ENCODE measurements at places on chromosomes 16 and 17. TPM values are rescaled to one million over a fixed set of nuclear protein-coding genes. Genes with fewer than 3 reads are reported as not detected.

GRCh38 chr16:12539185-12539929, 264.3 kb downstream of the CPPED1 start:
- DNase-seq, result no peak

- peak; percentile 69 for DNase-seq
These were observed 19.3 kb upstream of the NXPH3 start for GRCh38 chr17:49556223-49556943.

DNA sequence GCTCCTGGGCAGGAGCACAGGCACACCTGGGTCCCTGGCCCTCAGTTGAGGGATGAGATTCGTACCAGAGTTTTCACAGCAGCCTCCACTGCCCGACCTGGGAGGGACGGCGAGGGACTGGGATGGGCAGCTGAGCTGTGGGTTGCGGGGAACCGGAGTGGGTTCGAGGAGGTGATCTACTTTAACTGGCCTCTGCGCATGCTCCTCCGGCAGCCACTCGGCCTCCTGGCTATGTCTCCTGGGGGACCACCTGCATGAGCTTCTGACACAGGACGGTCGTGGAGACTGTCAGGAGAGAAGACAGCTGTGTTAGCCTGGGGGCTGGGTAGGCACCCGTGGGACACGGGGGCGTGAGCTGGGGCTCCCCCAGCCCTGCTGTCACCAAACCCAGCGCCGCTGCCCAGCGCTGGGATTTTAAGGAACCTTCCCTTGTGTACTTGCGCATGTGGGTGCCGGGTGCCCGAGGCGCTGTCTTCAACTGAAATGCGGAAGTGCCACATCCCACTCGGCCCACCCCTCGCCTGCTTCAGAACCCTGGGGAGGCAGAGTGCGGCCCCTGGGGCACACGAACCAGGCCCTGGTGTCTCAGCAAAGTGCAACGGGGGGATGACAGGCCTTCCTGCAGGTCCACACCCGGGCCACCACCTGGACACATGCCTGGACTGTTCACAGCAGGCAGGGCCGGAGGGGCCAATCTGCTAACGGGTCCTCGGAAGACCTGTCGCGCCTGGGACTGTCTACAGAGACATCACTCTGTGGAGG, 36.4 kb downstream of the SLC7A5 start:
- peak; percentile 80 for DNase-seq

DNA sequence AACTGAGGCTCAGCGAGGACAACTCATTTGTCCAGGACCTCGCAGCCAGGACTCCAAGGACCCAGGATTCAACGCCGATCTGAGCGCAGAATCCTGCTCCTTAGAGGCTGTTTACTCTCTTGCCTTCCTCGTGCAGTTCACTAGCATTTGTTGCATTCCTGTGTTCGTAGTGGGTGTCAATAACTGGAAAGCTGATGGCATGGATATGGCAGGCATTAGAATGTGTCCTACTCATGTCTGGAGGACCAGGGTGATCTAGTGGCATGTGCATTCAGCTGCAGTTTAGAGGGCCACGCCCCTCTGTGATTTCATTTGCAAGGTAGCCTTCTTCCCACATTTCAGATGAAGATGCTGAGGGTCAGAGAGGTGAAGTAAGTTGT, 510 bp downstream of the CRISPLD2 start:
- no peak for DNase-seq

DNA sequence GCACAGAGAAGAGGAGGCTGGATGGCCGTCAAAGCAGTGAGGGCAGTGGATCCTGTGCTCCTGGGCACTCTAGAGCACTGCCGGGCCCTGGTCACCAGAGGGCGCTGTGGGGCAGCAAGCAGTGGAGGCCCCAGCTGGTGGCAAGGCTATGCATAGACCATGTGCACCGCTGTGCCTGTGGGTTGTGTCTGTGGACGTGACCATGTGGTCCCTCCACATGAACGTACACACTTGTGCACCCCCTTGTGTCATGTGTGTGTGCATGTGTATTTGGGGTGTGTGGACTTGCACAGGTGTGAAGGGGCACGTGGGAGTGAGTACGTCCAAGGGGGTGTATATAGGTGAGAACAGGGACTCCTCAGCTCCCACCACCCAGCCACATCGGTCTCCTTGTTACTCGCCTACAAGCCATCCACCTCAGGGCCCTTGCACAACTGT, 4.4 kb upstream of the MAP2K3 start:
- peak; percentile 98 for DNase-seq

GRCh38 chr16:73036074-73036826, 11.7 kb downstream of the ZFHX3 start:
- DNase-seq, result no peak

GRCh38 chr17:49739641-49740271, 24.2 kb downstream of the FAM117A start:
- no peak for DNase-seq

GRCh38 chr17:55322453-55322985, 57.8 kb downstream of the HLF start:
- DNase-seq, result no peak

DNA sequence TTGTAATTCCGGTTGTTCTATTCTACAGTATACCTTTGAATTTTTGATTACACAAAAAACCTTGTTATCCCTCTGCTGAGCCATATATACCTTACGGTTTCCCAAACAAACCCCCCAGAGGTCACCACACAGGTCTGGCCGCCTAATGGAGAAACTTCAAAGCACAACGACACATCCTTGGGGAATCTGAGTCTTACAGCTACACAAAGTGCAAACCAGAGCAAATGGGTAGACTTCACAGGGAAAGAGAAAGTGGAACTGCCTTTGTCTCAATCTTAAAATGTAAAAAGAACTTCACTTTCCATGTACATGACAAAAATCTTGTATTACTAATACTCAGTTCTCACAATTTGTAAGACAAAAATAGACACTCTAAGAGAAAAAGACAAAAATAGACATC, 2.7 kb downstream of the FBXO31 start:
- DNase-seq, result no peak

DNA sequence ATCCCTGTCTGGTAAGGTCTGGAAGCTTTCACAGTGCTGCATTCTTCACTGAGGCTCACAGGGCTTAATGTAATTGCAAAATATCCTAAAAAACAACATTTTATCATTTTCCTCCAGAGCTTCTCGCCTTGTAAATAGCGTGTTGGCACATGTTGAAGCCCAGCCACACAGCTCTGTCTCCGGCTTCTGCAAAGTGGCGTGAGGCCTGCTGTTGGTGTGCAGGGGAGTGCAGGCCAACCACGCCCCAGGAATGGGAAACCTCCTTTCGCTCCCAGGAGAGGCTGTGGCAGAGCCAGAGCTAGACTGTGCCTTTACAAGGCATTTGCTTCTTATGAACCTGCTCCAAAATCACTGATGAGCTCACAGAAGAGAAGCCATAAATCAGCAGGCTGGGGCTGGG, 248.2 kb upstream of the MAF start:
- no peak for DNase-seq

DNA sequence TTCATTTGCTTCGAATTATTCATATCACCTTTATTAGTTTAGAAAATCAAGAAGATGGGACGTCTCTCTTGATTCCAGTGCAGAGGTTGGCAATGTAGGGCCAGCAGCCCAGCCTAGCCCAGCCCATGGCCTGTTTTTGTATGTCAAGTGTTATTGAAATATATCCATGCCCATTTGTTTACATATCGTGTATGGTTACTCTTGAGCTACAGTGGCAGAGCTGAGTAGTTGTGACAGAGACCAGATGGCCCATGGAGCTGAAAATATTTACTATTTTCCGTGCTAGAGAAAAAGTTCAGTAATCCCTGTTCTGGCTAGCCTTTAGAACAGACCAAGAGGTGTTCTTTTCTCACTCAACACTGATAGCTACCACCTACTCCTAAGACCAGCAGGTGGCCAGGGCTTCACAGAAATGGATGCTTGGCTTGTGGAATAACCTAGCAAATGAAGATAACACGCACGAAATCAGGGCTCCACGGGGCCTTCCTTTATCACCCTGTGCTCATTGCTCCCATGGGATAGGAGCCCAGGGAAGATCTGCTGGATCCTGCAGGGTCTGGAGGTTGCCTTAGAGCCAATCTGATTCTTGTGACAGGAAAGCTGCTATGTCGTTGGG, 123.2 kb upstream of the ANKFN1 start:
- DNase-seq, result no peak

GRCh38 chr16:24820522-24820921, 25.2 kb upstream of the SLC5A11 start:
- DNase-seq, result no peak

GRCh38 chr17:28346199-28346580, 10.6 kb downstream of the TNFAIP1 start:
- no peak for DNase-seq

DNA sequence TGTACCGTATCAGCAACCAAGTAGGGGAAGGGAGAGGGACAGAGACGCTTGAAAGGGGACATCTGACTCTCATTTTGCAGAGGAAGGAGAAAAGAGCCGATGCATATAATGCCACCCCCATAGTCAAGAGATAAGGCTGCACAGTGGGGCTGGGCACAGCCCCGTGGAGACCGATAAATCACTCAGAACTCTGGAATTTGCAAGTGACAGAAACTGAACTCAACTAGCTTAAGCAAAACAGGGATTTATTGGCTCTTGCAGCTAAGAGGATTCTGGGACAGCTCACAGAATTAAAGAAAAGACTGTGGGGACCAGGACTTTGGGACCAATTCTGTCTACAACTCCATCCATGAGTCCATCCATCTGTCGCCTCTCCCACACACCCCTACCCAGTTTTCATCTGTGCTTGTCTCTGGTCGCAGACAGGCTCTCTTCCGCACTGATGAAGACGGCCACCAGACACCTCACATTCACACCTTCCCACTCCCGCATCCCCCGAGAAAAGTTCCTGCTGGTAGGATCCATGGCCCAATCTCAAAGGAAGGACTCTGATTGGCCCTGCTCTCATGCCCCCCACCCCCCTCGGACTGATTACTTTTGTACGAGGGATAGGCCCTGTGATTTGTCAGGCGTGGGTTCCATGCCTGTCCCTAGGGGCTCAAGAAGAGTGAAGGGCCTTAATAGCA, 105.9 kb upstream of the RPL38 start:
- DNase-seq, result no peak

DNA sequence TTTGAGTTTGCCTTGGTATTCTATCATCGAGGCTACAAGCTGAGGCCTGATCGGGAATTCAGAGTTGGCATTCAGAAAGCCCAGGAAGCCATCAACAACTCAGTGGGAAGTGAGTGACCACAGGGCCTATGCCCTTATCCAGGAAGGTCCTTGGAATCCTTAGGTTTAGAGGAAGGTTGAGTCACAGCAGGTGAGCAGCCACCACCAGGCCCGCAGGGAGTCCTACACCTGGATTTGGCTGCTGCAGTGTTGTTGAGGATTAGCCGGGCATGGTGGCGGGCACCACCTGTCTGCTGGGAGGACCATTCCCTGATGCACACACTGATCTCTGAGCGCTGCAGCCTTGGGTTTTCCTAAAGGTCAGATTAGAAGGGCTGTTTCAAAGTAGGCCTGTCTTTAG, 5.2 kb downstream of the ODAD4 start:
- no peak for DNase-seq

DNA sequence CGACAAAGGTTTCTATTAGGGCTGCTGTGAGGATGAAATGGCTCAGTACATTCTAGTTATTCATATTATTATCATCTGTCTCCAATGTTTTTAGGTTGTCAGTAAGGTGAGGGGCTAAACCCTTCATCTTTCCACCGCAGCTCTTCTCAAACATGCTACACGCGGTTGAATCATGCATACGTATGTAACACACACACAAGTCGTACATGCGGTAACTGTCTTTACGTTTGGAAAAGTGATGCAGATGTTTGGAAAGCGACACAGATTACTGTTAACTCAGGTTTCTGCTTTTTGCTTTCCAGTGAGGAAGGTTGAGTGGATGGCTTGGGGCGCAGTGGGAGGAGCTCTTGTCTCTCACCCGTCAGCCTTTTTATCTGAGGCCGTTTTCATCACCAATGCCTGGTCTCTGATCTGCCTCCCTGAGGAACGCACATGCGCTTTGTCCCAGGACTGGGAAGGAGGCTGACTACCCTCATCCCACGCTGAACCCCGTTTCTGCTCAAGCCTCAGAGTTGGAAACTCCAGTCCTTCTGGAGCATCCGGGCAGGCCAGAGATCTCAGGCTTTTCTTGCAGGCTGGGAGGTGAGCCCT, 3.2 kb upstream of the FOXL1 start:
- no peak for DNase-seq

- peak; percentile 64 for DNase-seq
These were observed 24.0 kb upstream of the VPS4A start for GRCh38 chr16:69286941-69287713.

DNA sequence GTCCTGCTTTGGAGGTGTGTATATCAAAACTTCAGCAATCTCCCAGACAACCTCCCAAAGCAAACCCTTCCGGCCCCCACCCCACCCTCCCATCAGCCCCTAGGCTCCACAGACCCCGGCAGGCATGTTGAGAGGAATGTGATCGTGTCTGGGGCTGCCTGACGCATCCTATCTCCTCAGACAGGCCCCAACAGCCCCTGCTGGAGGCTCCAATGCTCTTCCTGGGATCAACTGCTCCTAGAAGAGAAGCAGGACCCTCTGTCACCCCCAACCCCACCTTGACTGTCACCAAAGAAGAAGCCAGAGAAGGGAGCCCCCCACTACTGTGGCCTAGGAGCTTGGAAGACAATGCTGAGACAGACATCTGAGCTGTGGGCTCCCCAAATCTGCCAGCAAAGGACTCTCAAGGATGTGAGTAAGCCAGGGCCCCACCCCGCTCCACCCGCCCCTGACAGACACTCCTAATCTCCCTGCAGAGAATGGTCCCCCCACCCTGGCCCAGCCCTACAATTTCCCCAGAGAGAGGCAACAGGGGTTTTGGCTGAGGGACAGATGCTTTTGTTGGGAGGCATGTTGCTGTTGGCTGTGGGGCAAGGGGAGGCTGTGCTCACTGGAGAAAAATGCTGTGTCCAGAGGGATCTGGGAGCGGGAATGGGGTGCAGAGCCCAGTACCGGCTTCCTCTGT, 1.6 kb upstream of the KRT14 start:
- DNase-seq, result no peak

- DNase-seq, result no peak
These were observed 166.9 kb downstream of the FTO start for GRCh38 chr16:53870831-53871230.

DNA sequence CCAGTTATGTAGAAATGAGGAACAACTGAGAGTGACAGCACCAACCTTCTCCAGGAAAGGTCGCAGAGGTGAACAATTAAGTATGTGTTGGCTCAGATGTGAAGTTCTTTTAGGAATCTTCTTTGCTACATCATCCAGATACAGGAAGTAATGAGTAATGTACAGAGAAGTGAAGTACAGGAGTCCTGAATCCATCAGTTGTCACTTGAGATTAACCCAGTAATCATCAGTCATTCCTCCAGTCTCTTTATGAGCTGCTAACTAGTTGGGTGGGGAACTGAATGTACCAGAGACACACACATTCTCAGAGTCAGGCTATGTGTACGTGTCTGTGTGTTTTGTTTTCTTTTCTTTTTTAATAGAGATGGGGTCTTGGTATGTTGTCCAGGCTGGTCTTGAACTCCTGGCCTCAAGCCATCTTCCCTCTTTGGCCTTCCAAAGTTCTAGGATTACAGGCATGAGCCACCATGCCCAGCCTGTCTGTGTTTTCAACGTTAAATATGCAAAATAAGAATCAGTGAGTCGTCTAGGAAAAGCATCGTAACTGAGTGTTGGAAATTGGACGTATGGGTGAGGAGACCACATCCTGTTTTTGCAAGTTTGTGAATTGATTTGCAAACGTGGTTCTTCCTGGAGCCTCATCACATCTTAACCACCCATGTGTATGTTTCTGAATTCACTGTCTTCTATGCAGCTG, 19.9 kb downstream of the ZNF200 start:
- DNase-seq, result no peak

Gene ADGRG1
- 17.3 TPM for polyA plus RNA-seq

Gene AHSP
- polyA plus RNA-seq, result 13.8 TPM

Gene WFDC1
- 5.4 TPM for polyA plus RNA-seq

Gene TMIGD1
- polyA plus RNA-seq, result not detected

Gene FBXL16
- 0.74 TPM for polyA plus RNA-seq

Gene PYY
- 0.34 TPM for polyA plus RNA-seq

Gene PPM1E
- polyA plus RNA-seq, result 0.61 TPM

All from left lung (tissue), 14 donors.